ENCODE measurements at places on chromosomes 1 and 21.

DNA sequence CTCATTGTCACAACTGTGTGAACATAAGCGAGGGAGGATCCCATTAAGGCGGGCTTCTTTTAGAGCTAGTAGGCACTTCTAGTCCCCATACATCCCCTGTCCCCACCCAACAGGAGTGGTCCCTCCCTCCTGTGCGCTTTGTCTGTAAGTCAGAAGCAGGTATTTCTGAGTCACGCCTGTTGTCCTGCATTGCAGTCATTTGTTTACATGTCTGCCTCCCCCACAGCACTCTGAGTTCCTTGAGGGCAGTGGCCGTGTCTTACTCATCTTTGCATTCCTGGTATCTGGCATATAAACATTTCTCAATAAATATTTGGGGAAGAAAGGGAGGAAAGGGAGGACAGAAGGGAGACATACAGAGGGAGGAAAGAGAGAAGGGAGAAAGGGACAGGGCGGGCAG is 40.3 kb downstream of the PLEKHA6 start:
- H3K27ac ChIP-seq = peak overlapping the region; percentile 83
- H3K4me3 ChIP-seq = no peak overlapping the region
- no peaks in the 10 kb centered on the region for H3K27me3 ChIP-seq
- H3K36me3 ChIP-seq = no peaks in the 10 kb centered on the region
- DNase-seq = peak; percentile 56

DNA sequence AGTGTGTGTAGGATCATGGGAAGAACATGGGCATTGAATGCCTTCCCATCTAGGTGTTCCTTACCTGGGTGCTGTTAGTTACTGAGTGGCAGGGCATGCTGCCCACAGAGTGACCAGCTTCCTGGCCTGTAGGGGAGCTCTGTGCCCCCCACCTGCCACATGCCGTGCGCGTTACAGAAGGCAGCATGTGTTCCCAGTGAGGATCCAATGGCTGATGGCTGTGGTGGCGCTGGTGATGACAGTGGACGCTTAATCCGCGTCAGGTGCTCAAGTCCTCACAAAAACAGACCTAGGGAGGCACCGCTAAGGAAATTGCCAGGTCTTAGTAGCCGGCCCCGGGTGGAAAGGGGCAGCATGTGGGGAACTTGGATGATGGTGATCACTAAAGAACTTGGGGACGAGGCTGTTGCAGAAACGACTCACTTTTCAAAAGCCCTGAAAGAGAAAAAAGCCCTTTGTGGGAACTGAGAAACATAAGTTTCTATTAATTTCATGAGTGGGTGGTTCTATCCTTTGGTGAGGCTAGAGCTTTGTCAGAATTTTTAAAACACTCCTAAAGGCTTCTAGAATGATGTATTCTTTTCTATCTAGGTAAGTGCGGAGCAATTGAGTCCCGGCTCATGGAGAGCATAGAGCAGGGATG is 93.2 kb downstream of the PRDM2 start:
- H3K36me3 ChIP-seq = 0 out of 2 replicates have a peak, but pooled peaks cover 1% of the 10 kb centered on the region
- H3K27ac ChIP-seq = no peak overlapping the region
- H3K27me3 ChIP-seq = no peaks in the 10 kb centered on the region
- no peak for DNase-seq
- no peak overlapping the region for H3K4me3 ChIP-seq
- H3K4me1 ChIP-seq = peaks cover 1% of the 10 kb centered on the region

DNA sequence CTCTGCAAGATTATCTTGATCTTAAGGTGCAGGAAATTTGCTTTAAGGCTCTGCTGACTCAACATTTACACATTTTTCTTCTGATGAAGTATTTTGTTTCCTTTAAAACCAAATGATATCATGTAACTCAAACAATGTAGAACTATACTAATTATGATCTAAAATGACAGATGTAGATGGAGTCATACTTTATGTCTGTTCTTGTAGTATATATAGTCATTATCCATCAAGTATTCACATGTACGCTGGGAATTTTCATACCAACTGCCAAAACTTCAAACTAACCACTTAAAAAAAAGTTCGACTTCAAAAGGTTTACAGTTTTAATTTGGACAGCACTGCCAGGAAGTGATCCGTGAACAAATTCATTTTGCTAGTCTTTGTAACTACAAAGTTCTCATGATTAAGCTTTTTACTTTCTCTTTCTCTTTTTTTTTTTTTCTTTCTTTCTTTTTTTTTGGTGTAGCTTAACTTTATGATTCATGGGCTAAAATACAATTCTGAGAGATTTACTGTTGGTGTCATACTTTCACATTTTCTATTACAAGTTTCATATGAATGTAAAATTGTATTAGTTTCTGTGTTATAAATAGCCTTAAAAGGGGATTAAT is 509.0 kb upstream of the CXADR start:
- H3K4me3 ChIP-seq = no peak overlapping the region
- 0 out of 2 replicates have a peak, but pooled peaks cover 9% of the 10 kb centered on the region for H3K4me1 ChIP-seq

DNA sequence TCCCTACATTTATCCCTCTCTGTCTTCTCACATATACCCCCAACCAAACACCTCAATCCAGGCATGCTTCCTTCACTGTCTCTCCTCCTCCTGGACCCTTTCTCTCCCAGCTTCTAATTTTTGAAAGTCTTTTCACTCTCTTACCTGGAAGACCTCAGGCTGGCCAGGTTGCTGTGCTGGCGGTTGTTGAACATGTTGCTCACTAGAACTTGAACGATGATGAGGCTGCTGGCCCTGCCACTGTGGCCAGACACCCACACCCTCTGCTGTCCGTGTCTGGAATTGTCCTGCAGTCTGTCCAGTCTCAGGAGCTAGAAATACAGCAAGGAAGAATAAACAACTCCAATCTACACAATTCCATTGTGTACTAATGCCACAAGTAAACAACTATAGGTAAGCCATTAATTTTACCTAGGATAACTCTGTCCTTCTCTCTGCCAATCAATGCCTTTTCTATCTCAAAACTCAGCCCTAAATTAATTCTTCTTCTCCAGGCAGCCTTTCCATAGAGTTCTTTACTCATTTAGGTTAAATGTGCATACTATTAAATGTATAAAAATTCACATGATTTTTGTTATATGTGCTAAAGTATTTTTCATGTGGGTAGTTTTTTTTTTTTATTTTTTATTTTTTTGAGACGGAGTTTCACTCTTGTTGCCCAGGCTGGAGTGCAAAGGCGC is 5.1 kb upstream of the CTSK start:
- H3K36me3 ChIP-seq = no peaks in the 10 kb centered on the region
- H3K4me3 ChIP-seq = no peak overlapping the region
- peak; percentile 70 for DNase-seq
- peaks cover 27% of the 10 kb centered on the region for H3K4me1 ChIP-seq

GRCh38 chr1:72915581-72915980 is 633.2 kb upstream of the NEGR1 start:
- no peaks in the 10 kb centered on the region for H3K27me3 ChIP-seq
- no peak overlapping the region for H3K27ac ChIP-seq
- no peaks in the 10 kb centered on the region for H3K36me3 ChIP-seq
- no peak overlapping the region for H3K4me3 ChIP-seq
- H3K4me1 ChIP-seq = no peaks in the 10 kb centered on the region

DNA sequence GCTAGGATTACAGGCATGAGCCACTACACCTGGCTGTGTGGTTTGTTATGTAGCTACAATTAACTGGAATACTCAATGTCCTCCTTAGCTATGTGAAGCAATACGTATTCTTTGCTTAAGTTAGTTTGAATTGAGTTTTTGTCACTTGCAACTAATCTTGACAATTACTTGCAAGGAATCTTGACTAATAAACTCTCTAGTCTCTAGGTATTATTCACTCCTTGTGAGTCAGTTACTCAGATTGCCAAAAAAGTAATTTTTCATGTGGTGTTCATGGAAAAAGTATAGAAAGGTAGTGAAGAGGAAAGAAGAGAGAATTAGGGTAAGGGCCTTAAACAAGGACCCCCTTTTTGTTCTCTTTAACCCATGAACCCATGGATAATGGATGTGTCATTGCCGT is 7.6 kb upstream of the SNX27 start:
- no peaks in the 10 kb centered on the region for H3K36me3 ChIP-seq
- H3K4me3 ChIP-seq = no peak overlapping the region
- no peak overlapping the region for H3K27ac ChIP-seq
- DNase-seq = no peak

- peaks cover 3% of the 10 kb centered on the region for H3K36me3 ChIP-seq
- H3K4me3 ChIP-seq = no peak overlapping the region
- H3K27me3 ChIP-seq = no peaks in the 10 kb centered on the region
- H3K4me1 ChIP-seq = no peaks in the 10 kb centered on the region
- no peak for DNase-seq
Observed at GRCh38 chr21:25977068-25977611, 193.4 kb downstream of the APP start.

DNA sequence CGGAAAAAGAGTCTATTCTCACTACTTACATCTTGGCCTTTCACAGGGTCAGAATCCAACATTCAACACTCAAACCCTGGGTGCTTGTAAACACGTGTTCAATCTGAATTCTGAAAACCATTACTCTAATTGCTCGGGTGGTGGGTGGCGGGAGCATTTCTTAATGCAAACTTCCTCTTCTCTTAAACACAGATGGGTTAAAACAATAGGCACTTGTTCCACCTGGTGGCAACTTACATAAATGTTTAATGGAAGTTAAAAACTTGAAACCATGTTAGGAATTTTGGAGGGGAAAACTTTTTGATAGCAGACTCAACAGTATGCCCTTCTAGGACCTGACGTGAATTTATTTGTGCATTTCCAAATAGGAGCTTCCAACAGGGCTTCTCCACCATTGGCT is 23.4 kb upstream of the TDRD10 start:
- no peaks in the 10 kb centered on the region for H3K27me3 ChIP-seq
- no peaks in the 10 kb centered on the region for H3K4me1 ChIP-seq
- no peak overlapping the region for H3K4me3 ChIP-seq
- DNase-seq = no peak

DNA sequence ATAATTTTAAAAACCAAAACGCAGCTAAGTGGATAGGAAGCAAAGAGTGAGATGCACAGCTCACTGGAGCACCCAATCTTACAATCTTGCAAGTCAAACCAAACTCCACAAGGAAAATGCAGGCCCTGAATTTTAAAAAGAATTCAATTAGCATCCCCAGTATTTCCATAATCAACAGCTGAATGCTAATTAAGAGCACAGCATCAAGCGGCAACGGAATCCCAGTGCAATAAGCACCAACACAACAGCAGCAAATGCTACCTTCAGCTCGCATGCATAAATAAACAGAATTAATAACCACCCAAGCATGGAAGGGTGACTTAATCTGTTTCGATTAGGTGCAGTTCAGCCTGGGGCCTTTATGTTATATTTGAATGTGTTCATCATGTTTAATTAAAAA is 142.9 kb downstream of the SLC45A1 start:
- no peaks in the 10 kb centered on the region for H3K27me3 ChIP-seq
- H3K4me3 ChIP-seq = no peak overlapping the region
- H3K36me3 ChIP-seq = no peaks in the 10 kb centered on the region
- no peak overlapping the region for H3K27ac ChIP-seq
- no peak for DNase-seq

DNA sequence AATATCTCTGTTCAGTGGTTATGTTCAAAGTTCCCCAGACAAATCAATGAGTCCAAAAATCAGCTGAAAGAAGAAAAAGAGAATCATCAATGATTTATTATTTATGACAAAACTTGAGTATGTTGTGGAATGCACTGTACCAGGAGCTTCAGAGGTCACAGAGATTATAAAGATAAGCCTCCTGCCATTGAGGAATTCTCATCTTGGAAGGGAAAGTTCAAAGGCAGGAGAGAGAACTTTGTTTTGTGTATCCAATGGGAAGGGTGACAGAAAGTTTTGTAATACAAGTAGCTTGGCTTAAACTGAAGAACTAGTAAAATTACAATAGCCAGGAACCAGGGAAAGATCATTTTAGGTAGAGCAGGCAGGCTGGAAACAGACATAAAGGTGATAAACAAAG is 367.7 kb downstream of the VAV3 start:
- H3K27ac ChIP-seq = no peak overlapping the region
- H3K4me3 ChIP-seq = no peak overlapping the region
- no peaks in the 10 kb centered on the region for H3K27me3 ChIP-seq
- no peaks in the 10 kb centered on the region for H3K36me3 ChIP-seq
- H3K4me1 ChIP-seq = peaks cover 15% of the 10 kb centered on the region
- DNase-seq = peak; percentile 18

DNA sequence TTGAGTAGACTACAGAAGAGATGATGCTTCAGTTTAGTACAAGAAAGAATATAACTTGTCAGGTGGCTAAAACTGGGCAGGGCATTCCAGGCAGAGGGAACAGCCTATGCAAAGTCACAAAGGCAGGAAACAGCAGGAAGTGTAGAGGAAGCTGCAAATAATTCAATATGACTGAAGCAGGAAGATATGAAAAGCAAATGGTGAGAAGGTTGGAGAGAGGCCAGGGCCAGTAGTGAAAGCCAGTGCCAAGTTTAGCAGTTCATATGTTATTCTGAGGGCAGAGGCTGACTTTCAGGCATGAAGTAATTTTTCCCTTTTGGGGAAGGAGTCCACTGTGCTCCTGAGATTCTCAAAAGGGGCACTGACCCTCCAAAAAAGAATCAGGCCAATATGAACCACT is 8.0 kb upstream of the YBX1 start:
- no peaks in the 10 kb centered on the region for H3K27me3 ChIP-seq
- H3K4me3 ChIP-seq = no peak overlapping the region
- no peak for DNase-seq
- H3K36me3 ChIP-seq = no peaks in the 10 kb centered on the region
- H3K4me1 ChIP-seq = no peaks in the 10 kb centered on the region
- no peak overlapping the region for H3K27ac ChIP-seq

DNA sequence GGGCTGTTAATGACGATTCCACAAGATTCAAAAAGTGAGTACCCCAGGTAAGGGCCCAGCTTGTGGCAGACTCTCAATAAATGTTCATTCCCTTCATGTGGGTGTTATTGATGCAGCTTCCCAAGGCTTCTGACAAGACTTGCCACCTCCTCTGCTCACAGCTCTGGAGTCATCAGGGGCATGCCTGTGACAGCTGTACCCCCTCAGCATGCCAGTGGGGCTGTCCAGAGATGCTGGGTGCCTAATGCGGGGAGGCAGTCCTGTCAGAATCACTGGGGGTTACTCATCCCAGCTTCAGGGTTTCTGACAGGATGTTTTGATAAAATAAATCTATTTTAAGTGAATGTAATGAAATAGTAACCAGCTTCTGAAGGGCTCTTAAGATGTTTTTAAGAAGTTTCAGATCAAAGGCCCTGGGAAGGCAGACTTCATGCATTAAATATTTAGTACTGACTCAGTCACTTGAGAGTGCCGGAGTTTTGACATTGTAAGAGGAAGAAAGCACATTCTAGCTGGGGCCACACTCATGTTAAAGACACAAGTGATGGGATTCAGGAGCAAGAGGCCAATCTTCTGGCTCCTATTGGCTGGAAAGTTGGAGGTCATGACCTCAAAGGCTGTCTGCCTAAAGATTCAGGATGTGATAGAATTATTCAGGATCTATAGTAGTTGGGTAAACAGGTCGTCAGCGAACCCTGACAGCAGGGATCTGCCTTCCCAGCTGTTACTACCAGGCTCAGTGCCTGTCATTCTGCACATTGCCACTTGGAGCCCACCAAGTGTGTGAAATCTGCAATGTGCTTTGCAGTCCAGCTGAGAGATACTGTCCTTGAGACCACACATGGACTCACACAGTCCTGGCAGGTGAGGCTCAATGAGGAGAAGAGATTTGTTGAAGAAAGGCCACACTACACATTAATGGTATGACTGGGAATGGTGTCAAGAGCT is 239.6 kb upstream of the BEND5 start:
- DNase-seq = no peak
- no peak overlapping the region for H3K4me3 ChIP-seq
- H3K27me3 ChIP-seq = no peaks in the 10 kb centered on the region
- H3K27ac ChIP-seq = no peak overlapping the region
- no peaks in the 10 kb centered on the region for H3K36me3 ChIP-seq
- H3K4me1 ChIP-seq = no peaks in the 10 kb centered on the region
